Umbilical cord (tissue), 2 donors: ENCODE measurements at places on chromosomes 12 and 14. TPM values are rescaled to one million over a fixed set of nuclear protein-coding genes. Genes with fewer than 3 reads are reported as not detected.

UNC79 gene
- 2.4 TPM for total RNA-seq

GPR135 gene
- 7.2 TPM for total RNA-seq

PLEKHG3 gene
- total RNA-seq = 90.0 TPM

LALBA gene
- not detected for total RNA-seq

TMTC2 gene
- 37.3 TPM for total RNA-seq

KRT7 gene
- total RNA-seq = 7.7 TPM

GPX2 gene
- not detected for total RNA-seq

KRT74 gene
- 3.4 TPM for total RNA-seq

ACRBP gene
- 2.9 TPM for total RNA-seq

JAG2 gene
- total RNA-seq = 7.0 TPM

FAM222A gene
- total RNA-seq = 4.1 TPM

ACTN1 gene
- 456 TPM for total RNA-seq

SSTR1 gene
- 5.8 TPM for total RNA-seq

RFX4 gene
- 2.2 TPM for total RNA-seq

GZMH gene
- total RNA-seq = not detected

GAS2L3 gene
- total RNA-seq = 16.4 TPM

ADAMTS20 gene
- total RNA-seq = 4.6 TPM

CD163 gene
- total RNA-seq = 67.7 TPM

RNFT2 gene
- total RNA-seq = 0.48 TPM

CRIP1 gene
- total RNA-seq = 24.1 TPM

RAD51AP1 gene
- 3.4 TPM for total RNA-seq

GPR84 gene
- 2.9 TPM for total RNA-seq

ENDOU gene
- 2.9 TPM for total RNA-seq

PTCSC3 gene
- not detected for total RNA-seq

HSPB8 gene
- 35.6 TPM for total RNA-seq

RHOJ gene
- 4.8 TPM for total RNA-seq

KRT73 gene
- total RNA-seq = not detected

SMIM41 gene
- total RNA-seq = not detected

POMT2 gene
- total RNA-seq = 16.1 TPM

BDKRB2 gene
- total RNA-seq = 7.0 TPM

BCL2L14 gene
- total RNA-seq = 9.4 TPM

FAM90A1 gene
- total RNA-seq = not detected

PRH2 gene
- 1.4 TPM for total RNA-seq

LRRC10 gene
- total RNA-seq = 0.24 TPM

LBHD2 gene
- total RNA-seq = not detected

TUBA1A gene
- 562 TPM for total RNA-seq

PRB2 gene
- total RNA-seq = not detected

CEP170B gene
- total RNA-seq = 7.9 TPM

MIA2 gene
- 21.9 TPM for total RNA-seq

IGF1 gene
- total RNA-seq = 18.1 TPM

CD69 gene
- 5.1 TPM for total RNA-seq

AP5M1 gene
- total RNA-seq = 23.8 TPM

TEX52 gene
- 11.3 TPM for total RNA-seq

EIF2S3B gene
- total RNA-seq = 3.9 TPM

MDM1 gene
- total RNA-seq = 22.1 TPM

SOAT2 gene
- total RNA-seq = not detected

ADCY6 gene
- total RNA-seq = 20.0 TPM

A2ML1 gene
- 21.2 TPM for total RNA-seq

OVCH1 gene
- total RNA-seq = not detected

ARMH4 gene
- 25.3 TPM for total RNA-seq
